Stimulated activated CD4-positive, alpha-beta T cell treated with anti-CD3 and anti-CD28 coated beads, Interleukin-12 subunit alpha, Interleukin-12 subunit beta, amount 100 ng/mL, for 4 hours (primary cell): ENCODE measurements at places on chromosomes 3 and 15.

DNA sequence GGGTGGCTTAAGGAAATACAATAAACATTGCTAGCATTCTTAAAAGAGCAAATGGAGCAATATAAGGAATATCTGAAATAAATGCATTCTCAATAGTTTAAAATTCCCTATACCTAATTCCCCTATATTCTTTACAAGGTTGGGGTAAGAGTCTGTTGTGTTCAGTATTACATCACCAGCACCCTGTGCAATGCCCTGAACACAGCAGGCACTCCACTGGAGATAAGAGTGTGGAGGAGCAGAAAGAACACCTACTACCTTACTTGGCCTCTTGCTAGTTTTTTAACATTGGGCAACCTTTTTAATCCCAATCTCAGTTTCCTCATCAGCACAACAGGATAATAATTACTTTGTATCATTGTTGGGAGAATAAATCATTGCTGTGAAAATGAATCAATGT, 140.2 kb upstream of the PLXND1 start:
- DNase-seq: no peak

DNA sequence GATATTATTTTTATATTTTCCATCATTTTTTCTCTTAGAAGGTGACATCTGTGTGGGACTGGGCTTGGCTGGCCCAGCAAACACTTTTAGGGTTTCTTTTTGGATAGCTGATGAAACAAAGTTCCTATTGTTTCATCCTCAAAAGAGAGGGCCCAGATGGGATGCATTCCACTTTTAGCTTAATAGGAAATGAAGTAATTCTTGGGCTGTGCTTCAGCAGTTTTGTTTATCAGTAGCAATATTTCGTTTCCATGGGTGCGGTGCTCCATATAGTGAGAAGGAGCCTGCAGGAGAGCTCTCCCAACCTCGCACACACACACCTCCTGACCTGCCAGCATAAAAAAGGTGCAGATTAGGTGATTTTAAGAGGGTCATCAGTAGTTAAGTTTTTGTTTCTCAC, 147.5 kb downstream of the AKAP13 start:
- DNase-seq: no peak

- no peak for DNase-seq
Measured at GRCh38 chr3:175266478-175266877, 407.3 kb downstream of the NAALADL2 start.

- DNase-seq: no peak
Measured at GRCh38 chr15:86178845-86179244, 99.2 kb downstream of the AGBL1 start.

GRCh38 chr3:139421460-139421859, 32.0 kb upstream of the COPB2 start:
- no peak for DNase-seq

DNA sequence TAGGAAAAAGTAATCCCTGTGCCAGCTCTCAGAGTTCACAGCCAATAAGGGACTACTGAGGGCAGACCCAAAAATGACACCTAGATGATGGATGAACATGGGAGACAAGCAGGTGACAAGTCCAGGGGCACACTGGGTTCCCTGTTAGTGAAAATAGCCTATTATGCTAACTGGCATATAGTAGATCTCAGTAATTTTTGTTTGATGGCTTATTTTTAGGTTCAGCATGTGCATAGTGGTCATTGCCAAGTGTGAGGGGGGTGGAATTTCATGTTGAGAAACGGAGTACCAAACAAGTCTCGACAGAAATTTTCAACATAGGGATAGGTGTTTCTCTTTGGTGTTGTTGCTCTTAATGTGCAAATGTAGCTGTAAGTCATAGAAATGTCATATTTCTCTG, 6.4 kb upstream of the ITGB5 start:
- DNase-seq: no peak

- no peak for DNase-seq
Measured at GRCh38 chr3:133283958-133284807, 115.7 kb upstream of the BFSP2 start.

DNA sequence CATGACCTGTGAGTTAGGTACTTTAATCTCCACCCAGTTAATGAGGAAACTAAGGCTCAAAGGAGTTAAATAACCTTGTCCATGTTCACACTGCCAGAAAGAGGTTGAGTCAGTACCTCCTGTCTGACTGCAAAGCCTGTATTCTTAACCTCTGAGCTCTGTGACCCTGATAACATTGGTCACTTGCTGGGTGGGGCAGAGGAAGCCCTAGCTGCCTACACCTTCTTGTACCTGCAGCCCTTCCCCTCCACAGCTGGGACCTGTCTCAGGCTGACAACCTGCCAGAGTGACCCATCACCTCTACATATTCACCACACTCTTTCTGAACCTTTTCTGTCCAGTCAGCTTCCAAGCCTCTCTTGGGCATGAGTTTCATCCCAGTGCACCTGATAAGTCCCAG, 106.1 kb upstream of the HES1 start:
- no peak for DNase-seq
